ENCODE measurements at places on chromosomes 5 and 9.

DNA sequence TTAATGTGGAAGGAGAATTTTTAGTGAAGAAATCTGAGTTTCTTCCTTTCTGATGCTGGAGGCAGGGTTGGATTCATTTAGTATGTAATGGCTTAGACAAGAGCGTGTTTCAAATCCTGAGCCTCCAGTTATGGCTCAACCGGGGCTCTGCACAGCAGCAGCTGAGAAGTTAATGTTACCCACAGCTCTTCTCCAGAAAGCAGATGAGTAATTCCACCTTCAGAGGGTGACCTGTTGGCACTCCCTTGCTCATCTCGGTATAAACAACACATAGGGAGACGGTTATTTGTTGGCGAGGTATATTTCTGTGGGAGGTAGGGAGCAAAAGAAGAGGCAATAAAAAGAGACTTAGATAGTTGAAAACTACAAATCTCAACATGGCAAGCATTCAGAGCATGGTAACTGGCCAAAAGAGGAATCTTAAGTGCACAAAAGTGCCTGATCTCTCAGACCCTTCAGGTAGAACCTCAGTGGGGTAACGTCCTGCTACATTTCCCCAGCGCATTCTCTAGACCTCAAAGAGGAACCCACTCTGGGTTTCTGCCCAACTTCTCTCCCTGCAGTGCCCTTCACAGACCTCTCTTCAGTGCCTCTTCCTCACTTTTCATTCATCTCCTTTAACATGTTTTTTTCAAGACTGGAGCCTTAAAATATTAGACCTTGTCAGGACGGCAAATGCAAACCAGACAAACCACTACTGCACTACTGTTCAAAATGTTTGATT lies 417.5 kb upstream of the ADAMTSL1 start:
- DNase-seq, result no peak

GRCh38 chr5:158754018-158754514 lies 345.6 kb downstream of the EBF1 start:
- peak; percentile 96 for DNase-seq

DNA sequence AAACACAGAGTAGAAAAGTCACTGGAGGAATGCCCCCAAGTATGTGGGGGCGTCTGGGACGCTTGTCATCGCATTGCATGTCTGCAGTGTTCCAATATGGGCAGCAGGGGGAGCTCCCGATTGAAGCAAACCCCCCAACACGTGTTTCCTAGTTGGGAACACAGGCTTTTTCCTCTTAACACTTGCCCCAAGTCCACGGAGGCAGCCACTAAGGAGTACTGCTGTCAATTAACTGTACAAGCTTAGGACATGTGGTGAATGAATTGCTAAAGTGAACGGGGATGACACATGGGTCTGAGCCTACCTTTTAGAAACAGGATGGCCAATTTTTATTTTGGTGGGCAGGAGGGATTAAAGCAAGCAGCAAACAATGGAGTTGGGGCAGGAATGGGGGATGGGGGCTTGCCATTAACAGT lies 2.2 kb downstream of the GABRB2 start:
- DNase-seq, result no peak

DNA sequence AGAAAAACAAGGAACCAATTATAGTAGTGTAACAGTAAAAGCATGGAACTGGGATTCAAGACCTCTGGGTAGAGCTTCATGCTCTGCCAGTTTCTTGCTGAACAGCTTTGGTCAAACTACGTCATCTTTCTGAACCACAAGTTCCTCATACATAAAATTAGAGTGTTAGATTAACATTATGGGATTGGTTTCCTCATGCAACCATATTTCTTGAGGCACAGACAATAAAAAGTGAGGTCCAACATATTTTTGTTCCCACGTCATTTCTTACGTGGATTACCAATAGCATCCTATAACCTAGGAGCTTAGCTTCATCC lies 354.8 kb downstream of the TMEM232 start:
- no peak for DNase-seq

- DNase-seq, result no peak
Observed at GRCh38 chr9:134459164-134459563, 132.9 kb downstream of the RXRA start.

Data from BJ (cell line).